ENCODE measurements at places on chromosomes 11 and 22. TPM values are rescaled to one million over a fixed set of nuclear protein-coding genes. Genes with fewer than 3 reads are reported as not detected.

The CHEK2 gene
- 10.2 TPM for polyA plus RNA-seq

DNA sequence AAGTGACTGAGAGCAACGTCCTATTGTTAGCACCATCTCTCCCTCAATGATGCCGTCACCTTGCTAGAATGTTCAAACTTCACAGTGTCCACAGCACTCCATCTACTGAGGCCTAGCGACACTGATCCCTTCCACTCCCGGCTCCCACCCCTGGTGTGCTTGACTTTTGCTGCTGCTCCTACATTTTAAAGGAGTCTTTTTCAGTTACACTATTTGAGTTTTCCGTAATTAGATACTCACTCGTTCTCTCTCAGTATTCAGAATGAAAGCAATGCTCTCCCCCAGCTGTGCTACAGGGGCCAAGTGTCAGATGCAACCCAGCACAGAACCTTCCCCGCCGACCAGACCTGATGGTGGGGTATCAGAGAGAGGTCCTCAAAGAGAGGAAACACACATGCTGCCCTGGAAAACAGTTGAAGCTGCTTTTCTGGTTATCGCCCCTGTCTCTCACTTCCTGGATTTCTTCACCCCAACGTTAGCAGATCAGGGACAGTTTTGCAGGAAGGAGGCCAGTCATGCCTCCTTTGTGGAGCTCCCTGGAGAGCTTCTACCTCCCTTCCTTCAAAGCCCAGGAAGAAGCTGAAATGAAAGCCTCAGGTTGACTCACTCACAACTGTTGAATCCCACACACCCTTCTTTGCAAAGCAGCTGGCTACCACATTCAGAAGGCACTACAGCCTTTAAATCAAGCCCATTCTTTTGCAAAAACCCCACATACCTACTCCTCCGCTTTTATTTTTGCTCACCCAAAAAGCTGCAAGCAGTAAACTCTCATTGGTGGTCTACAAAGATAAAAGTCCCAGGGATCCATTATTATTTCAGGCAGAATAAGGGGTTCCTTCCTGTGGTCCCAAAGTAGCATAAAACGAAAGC is 23.5 kb downstream of the LARGE1 start:
- no peak for DNase-seq

DNA sequence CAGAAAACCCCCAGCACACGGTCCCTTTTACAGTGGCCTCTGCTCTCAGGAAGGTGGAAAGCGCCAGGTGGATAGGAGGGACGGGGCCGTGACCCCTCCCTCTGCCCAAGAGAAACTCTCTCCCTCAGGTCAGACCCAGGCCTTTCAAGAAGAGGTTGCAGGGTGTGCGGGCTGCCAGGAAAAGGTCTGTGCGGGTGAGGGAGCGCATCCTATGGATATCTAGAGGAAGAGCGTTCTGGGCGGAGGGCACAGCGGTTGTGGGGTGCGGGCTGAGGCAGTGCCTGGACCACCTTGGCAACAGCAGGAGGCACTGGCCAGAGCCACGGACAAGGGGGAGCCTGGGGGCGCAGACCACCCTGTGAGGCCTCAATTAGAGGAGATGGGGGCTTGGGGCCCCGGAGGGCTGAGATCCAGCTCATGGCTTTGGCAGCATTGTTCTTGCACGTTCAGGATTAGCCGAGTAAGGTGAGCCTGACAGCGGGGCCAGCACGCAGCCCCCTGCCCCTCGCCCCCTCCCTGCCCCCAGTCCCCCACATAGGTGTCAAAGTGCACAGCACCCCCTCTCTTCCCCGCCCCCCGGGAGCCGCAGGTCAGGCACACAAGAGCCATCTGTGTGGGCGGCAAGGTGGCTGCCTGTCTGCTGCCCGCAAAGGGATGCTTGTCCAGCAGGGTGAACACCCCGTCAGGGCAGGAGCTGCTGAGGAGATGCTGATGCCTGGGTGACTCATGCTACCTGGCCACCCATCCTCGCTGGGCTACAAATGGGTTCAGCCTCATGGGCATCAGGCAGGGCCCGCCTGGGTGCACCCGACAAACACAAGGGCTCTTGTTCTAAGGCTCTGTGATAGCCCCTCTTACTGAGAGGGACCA is 92.8 kb upstream of the KCNQ1OT1 start:
- peak; percentile 31 for DNase-seq

The MRGPRX4 gene
- polyA plus RNA-seq = not detected

GRCh38 chr11:121643479-121644186 is 190.9 kb upstream of the SORL1-AS1 start:
- no peak for DNase-seq

DNA sequence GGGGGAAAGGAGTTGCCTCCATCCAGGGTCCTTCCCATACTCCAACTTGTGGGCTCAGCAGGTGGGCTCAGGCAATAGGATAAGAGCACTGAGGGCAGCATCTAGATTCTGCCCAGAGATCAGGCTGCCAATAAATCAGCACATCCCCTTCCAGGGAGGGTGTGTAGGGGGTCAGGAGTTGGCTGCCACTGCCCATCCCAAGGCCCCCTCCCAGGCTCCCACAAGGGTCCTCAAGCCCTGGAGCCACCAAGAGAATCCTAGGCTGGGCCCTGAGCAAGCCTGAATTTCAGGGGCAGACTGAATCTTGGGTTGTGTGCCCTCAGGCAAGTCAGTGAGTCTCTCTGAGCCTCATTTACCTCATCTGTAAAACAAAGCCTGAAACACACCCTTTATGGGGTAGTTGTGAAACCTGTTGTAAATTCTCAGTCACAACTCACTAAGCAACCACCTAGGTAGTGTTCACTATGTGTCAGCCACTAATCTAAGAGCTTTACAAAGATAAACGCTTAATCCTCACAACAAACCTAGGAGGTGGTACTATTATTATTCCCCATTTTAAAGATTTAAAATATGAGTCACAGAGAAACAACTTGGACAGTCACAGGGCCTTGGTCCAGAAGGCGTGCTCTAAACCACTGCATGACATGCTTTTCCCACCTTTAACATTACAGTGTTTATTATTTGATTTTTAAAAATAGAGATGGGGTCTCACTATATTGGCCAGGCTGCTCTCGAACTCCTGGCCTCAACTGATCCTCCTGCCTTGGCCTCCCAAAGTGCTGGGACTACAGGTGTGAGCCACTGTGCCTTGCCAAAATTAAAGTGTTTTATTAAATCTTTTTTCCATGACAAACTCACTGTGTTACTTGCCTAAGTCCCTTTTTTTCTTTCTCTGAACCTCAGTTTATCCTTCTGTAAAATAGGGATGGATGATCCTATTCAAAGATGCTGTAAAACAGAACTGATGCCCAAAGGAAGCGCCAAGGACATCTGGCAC is 36.2 kb downstream of the LMO1 start:
- no peak for DNase-seq

The CASP5 gene
- polyA plus RNA-seq = not detected

DNA sequence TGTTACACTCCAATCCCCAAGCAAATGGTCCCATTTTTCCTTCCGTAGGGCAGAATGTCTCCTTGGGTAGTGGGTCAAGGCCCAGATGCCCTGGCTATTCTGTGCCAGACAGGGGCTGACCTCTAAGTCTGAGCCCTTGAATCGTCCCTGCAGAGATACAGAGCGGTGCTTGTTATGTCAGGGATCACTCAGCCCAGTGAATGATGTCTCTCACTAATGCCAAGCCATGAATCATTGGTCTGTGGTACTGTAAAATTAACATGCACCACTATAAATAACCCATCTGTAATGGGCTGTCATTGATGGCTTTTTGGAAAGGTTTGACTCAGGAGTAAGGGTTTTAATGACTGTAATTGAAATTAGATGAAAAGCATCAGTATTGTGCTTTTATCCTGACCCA is 35.3 kb upstream of the KIRREL3 start:
- no peak for DNase-seq

DNA sequence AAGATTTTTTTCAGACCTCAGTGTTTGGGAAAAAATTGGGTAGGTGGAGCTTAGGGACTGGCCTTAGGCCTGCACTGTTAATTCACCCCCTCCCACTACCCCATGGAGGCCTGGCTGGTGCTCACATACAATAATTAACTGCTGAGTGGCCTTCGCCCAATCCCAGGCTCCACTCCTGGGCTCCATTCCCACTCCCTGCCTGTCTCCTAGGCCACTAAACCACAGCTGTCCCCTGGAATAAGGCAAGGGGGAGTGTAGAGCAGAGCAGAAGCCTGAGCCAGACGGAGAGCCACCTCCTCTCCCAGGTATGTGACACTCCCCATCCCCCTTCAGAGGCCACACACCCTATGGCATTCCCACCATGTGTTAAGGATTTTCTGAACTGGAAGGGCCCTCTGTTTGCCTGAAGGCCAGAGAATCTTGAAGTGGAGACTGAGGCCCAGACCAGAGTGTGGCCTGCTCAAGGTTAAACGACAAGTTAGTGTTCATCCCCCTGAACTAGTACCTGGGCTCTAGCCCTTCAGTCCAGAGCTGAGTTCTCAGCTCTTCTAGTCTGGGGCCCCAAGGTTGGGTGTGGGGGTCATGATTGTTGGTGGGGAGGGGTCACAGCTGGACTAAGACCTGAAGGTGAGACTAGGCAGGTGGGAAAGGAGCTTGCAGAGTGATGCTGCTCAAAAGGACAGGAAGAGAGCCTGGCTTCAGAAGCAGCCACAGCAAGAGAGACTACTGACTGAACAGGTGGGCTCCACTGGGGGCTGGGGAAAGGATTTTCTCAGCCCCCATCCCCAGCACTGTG is 2.3 kb upstream of the FOLR1 start:
- no peak for DNase-seq

The ZBTB16 gene
- 20.0 TPM for polyA plus RNA-seq

DNA sequence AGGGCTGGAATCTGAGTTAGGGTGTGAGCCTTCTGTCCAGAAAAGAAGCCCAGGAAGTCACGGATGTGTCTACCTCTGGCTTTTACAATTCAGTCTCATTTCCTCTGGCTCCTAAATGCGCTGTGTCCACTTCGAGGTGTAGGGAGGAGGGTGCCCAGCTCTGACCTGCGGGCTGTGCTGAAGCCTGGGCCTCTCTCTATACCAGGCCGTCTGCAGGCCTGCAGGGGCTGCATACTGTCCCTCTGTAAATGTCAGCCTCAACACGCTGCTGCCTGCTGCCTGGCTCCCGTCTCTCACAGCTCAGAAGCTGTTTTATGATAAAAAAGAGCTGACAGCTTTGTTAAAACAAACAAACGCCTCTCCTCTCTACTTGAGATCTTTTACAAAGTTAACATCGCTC is 14.5 kb downstream of the ARVCF start:
- no peak for DNase-seq

DNA sequence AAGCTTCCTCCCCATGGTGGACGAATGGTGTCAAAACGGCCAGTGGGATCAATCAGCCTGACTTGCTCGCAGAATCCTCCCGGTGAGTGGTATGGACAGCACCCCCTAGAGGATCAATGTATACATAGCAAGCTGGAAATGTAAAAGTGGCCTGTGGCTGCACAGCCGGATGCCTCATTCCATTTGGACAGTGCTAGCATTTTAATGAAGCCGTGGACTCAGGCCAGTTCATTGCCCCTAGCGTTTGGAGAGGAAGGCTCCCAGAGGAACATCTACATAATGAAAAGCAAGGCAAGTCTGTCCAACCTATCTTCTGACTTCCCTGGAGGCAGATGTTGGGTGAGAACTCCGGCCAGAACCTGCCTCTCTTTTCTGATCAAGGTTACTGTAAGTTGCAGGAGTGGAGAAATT is 942.3 kb downstream of the NTM start:
- no peak for DNase-seq

The KCNJ1 gene
- not detected for polyA plus RNA-seq

The MPZL3 gene
- polyA plus RNA-seq = 1.2 TPM

The OR4C5 gene
- polyA plus RNA-seq = not detected

DNA sequence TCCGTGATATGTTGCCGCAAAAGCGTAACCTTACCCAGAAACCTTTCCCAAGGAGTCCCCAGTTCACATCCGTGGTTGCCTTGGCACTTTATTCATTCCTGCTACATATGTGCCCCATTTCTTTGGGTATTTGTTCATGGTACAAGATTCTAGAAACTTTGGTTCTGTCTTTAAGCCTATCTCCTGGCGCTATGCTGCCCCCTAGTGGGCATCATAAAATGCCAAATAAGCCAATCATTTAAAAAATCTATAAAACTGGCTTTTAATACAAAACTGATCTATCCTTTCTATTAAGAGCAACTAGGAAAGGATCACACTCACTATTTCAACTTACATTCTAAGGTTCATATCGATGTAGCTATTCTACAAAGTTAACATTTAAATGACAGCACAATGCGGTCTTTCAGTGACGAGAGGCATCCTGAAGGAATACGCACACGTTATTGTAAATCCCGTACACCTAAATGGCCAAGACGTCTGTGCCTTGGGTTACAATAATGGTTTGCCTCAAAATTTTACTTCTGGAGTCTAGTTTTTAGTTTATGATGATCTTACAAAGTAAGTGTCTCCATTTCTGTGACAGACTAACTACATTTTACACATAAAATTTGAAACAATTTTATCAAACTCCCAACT is 16.2 kb downstream of the PIWIL3 start:
- DNase-seq = peak; percentile 68

The TIMP3 gene
- polyA plus RNA-seq = 119 TPM

The GLYAT gene
- not detected for polyA plus RNA-seq

- no peak for DNase-seq
Measured at GRCh38 chr11:10301656-10302358, 3.1 kb upstream of the ADM start.

DNA sequence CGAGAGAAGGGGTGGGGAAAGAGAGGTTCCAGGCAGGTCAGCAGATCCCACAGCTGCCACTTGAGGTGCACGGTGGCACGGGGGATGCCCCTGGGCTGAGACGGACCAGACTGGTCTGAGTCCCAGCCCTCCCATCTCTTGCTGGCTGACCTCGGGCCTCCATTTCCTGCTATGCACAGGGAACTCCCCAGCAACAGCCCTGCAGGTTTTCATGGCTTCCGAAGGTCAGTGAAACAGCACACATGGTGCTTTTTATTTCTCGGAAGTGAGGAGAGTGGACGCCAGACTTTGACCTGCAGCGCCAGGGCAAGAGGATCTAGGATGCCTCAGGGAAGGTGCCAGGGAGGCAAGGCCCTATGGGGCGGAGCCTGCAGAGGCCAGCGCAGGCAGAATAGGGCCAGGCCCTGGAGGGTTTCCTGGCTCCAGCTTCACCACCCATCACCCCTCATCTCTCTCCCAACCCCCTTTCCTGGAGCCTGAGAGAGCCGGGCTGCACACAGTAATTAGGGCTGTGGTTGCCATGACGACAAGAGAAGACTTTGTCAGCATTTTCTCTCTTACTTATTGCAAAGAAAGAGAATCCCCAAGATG is 29.5 kb downstream of the SLC22A12 start:
- DNase-seq = peak; percentile 71

- DNase-seq = no peak
Measured at GRCh38 chr11:1932105-1932480, 12.6 kb downstream of the TNNT3 start.

The CRYBA4 gene
- not detected for polyA plus RNA-seq

- peak; percentile 83 for DNase-seq
Measured at GRCh38 chr11:64233913-64234586, at the start of gene VEGFB. Gene VEGFB (plus strand): TSS chr11:64234584. CDS start chr11:64234834, 250 bp downstream.

GRCh38 chr11:33761471-33761870 is 12.8 kb downstream of the FBXO3 start:
- DNase-seq = no peak

- DNase-seq = no peak
Measured at GRCh38 chr11:11786771-11787170, 55.0 kb upstream of the USP47 start.

The CCDC15 gene
- 0.82 TPM for polyA plus RNA-seq

GRCh38 chr11:120666121-120666639 is 154.6 kb downstream of the GRIK4 start:
- no peak for DNase-seq

The CLDN5 gene
- polyA plus RNA-seq = 211 TPM
